ENCODE measurements at places on chromosomes 6 and 20. TPM values are rescaled to one million over a fixed set of nuclear protein-coding genes. Genes with fewer than 3 reads are reported as not detected.

The MARCKS gene
- 130 TPM for total RNA-seq

The FLRT3 gene
- total RNA-seq: 5.6 TPM

The BTNL2 gene
- not detected for total RNA-seq

The ADGRF4 gene
- total RNA-seq: 0.33 TPM

The MAS1 gene
- total RNA-seq: not detected

The HUS1B gene
- total RNA-seq: 1.4 TPM

The OR10C1 gene
- total RNA-seq: not detected

The CST1 gene
- total RNA-seq: 6.9 TPM

The PSORS1C2 gene
- not detected for total RNA-seq

The ZC3H12D gene
- total RNA-seq: 0.37 TPM

The FRK gene
- total RNA-seq: 0.33 TPM

The ADISSP gene
- 29.6 TPM for total RNA-seq

The SRSF3 gene
- total RNA-seq: 291 TPM

The SRMS gene
- total RNA-seq: not detected

The RNF182 gene
- total RNA-seq: 1.8 TPM

The TBC1D22B gene
- total RNA-seq: 6.7 TPM

Data from uterine smooth muscle cell (primary cell).